BJ (cell line): ENCODE measurements at places on chromosomes 13 and 19. TPM values are rescaled to one million over a fixed set of nuclear protein-coding genes. Genes with fewer than 3 reads are reported as not detected.

DCLK1 gene
- 0.69 and 1.1 TPM in 2 replicates for polyA plus RNA-seq

- DNase-seq, result no peak
Observed at GRCh38 chr19:17170538-17171297, 44.4 kb upstream of the USE1 start.

GRCh38 chr19:10111405-10111811, at the start of gene P2RY11:
TSS of gene P2RY11 (plus strand) at chr19:10111693. CDS start at chr19:10111722, 29 bp downstream.
- DNase-seq, result no peak

DNA sequence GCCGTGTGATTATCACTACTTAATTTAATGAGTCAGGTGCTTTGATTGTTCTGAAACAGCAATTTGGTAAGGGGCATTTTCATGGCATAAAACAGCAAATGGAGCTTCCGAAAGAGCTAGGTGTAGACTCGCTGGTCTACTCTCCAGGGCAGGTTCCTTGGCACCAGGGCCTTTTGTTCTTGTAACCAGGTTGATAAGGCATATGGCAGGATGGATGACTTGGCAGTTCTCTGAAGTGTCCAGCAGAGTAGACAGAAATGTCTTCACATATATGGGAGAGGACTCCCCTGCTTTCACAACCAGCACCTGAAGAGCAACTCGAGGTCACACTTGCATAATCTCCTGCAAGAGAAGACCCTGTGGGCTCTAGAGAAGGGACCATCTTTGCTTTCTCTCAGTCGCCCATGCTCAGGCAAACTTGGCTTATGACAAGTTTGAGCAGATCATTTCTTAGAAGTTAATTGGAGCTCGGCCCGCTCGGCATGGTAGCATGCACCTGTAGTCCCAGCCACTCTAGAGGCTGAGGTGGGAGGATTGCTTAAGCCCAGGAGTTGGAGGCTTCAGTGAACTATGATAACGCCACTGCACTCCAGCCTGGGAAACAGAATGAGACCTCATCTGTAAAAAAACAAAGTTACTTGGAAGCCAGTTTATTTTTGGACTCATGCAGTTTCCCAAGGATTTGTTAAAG, 23.3 kb upstream of the WASF3 start:
- no peak for DNase-seq

DNA sequence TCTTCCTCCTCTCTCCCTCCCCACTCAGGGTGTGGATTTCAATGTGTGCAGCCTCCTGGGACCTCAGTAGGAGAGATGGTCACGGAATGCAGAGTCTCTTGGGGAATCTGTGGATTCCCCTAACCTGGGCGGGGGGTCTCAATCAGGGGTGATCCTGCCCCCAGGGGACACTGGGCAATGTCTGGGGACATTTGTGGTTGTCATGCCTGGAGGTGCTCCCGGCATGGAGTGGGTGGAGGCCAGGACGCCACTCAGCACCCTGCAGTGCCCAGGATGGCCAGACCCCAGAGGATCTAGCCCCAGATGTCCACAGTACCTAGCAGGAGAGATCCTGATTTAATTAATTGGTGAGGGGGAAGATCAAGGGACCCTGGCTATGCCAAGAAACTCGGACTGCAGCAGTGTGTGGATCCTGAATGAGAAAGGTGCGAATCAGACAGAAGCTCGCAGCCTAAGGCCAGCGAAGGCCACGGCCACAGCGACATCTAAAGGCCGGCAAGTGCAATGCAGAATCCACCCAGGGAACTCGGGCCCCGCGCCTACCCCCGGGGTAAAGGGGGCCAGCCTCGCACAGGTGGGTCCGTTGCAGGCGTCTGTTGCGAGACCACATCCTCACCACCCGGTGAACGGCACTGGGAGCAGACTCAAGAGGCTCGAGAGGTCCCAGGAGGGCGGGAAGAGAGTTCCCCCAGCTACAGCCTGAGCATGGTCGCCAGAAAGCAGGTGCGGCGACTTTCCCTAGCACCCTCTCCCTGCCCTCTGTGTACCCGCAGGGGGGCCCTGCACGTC, 88.8 kb downstream of the GNG7 start:
- no peak for DNase-seq

- no peak for DNase-seq
Observed at GRCh38 chr13:81929988-81930387, 1589.1 kb upstream of the SPRY2 start.
